ENCODE measurements at places on chromosomes 2 and 18.

DNA sequence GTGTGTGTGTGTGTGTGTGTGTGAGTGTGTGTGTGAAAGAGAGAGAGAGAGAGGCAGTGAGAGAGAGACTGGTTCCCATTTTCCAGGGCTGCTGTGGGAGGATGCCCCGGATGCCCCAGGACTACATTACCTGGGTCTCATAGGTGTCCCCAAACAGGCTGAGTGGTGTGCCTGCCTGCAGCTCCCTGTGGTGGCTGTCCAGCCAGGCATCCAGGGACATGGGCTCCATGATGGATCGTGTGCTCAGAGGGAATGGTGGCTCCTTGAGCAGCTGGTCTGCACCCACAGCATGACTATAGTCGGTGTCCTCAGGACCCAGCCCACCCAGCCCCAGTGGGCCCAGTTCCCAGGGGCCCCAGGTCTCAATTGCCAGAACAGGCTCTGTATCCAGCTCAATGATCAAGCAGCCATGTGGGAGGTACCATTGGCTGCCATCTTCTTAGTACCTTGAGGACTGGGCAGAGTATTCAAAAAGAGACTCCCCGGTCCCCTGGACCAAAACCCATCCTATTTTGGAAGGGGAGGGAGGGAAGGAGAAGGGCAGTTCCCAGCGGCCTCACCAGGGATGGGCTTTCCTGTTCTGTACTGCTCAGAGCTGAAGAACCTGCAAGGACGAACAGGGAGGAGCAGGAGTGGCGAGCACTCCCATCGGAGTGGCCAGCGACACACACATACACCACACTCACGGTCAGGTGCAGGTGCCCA is 5.8 kb upstream of the OXER1 start:
- no peak for DNase-seq

- no peak for DNase-seq
Observed at GRCh38 chr2:238584617-238585016, 157.9 kb downstream of the ASB1 start.

GRCh38 chr18:78978349-78979055 is 1.1 kb upstream of the SALL3 start:
- no peak for DNase-seq

- DNase-seq: peak; percentile 77
Observed at GRCh38 chr2:69634196-69634821, 9.2 kb downstream of the AAK1 start.

GRCh38 chr2:46276642-46277041 is 20.6 kb upstream of the EPAS1 start:
- no peak for DNase-seq

DNA sequence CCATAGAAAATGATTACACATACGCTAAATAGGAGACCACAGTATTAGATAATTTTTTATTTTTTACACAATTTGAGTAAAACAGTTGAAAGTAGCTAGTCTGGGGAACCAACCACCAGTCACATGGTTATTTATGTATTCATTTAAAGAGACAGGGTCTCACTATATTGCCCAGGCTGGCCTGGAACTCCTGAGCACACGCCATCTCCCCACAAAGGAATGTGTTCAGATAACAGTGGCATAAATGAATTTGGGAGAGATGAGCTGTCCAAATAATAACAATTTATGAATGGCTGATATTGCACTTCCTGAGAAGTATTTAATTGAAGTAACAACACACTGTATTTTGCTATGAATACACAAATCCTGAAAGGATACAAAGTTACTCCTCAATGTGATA is 39.7 kb downstream of the KIDINS220 start:
- no peak for DNase-seq

DNA sequence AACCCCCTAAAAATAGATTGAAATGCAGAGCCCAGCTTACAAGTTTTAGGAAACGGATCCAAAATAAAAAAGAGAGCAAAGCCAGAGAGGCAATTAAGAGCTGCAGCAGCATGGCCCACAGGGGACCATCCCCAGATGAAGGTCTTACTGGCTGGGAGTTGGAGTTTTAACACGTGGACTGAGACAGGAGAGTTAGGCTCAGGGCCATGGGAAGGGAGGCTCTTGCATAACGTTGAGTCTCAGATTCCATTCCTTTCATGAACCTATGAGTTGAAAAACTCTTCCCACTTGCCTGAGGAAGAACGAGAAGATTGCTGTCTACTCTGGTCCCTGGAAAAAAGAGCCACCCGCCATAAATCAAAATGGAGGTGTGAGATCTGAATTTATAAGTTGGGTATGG is 101.8 kb upstream of the NDUFV2 start:
- DNase-seq: no peak

DNA sequence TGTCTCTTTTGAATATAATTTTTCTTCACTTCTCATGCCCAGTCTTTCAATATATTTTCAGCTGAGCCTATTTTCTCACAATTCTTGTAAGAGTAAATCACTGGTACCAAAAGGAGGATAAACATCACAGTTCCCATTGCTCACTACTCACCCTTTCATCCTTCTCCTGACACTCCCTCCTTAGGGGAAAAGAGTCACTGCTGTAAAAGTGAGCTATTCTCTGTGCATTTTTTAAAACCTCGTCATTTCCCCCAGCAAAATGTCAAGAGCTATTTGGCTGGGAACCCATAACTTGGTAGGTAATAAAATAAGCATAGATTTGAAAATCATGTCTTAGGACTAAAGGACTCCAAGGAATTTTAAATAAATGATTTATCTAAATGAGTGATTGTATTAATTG is 340.1 kb upstream of the GYPC start:
- DNase-seq: no peak

- DNase-seq: no peak
Observed at GRCh38 chr2:65049010-65049639, 7.1 kb upstream of the CEP68 start.

DNA sequence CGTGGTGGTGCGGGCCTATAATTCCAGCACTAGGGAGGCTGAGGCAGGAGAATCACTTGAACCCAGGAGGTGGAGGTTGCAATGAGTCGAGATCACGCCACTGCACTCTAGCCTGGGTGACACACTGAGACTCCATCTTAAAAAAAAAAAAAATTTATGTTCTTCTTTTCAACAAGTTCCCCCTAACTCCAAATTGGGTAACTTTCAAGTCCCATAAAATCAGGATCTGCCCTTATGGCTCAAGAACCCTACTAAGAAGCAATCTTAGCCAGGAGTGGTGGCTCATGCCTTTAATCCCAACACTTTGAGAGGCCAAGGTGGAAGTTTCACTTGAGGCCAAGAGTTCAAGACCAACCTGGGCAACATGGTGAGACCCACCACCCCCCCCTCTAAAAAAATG is 30.3 kb upstream of the TLK1 start:
- no peak for DNase-seq

DNA sequence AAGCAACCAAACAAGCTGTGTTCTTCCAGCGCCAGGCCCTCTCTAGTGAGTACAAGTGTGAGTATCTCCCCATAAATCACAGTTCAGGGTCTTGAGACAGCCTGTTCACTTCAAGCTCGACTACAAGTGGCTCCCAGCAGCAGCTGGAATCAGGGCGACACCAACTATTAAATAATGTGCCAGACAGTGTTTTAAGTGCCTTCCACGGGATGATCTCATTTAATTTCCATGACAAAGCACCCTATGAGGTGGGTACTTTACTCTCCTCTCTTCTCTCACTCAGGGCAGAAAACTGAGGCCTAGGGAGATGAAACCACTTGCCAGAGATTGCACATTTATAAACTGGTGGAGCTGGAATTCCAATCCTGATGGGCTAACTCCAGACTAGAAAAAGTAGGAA is 2.6 kb upstream of the FAM136A start:
- DNase-seq: no peak

GRCh38 chr18:29928081-29928480 is 1114.5 kb downstream of the DSC3 start:
- no peak for DNase-seq

GRCh38 chr2:142142595-142142994 is 11.8 kb upstream of the LRP1B start:
- DNase-seq: no peak

GRCh38 chr2:10839813-10840212 is 27.2 kb upstream of the PDIA6 start:
- DNase-seq: no peak

DNA sequence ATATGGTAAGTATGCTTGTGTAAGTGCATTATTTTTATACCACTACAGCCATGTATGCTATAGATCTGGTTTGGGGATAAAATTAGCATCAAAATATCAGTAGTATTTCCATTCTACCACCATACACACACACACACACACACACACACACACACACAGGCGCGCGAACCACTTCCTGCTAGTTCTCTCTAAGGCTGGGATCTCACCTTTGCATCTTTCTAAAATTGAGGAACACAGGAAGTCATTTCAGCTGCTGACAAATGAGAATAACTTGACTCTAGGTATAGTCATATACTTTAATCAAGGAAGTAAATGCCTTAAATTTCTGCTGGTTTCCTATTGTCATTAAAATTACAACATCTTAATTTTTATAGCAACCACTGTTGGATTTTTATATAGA is 72.5 kb downstream of the RBM43 start:
- DNase-seq: no peak

GRCh38 chr2:173148520-173148919 is 72.9 kb downstream of the MAP3K20 start:
- no peak for DNase-seq

DNA sequence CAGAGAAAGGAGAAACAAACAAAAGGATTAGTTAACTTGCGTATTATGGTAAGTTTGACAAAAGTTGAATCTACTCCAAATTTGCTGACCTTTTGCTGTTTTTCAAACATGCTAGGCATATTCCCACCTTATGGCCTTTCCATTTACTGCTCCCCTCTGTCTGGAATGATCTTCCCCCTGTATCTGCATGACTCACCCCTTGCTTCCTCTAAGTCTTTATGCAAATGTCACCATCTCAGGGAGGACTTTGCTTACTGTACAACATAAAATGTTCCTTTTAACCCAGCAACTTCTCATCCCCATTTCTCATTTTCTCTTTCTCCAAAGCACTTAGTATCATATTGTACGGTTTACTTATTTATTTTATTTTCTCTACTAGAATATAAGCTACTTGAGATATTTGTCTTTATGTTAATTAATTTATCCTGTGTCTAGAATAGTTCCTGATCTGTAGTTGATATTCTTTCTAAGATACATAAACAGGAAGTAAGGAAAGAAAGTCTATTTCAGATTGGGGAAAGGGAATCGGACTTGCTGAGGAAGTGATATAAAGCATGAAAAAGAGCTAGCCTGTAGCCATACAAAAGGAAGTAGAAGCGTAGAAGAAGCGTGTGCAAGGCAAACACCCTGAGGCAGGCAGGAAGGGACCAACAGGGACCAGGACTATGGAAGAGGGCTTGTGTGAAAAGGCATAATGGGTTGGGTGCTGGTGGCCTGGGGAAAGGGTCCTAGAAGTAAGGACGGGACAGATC is 144.9 kb upstream of the ERBB4 start:
- no peak for DNase-seq

DNA sequence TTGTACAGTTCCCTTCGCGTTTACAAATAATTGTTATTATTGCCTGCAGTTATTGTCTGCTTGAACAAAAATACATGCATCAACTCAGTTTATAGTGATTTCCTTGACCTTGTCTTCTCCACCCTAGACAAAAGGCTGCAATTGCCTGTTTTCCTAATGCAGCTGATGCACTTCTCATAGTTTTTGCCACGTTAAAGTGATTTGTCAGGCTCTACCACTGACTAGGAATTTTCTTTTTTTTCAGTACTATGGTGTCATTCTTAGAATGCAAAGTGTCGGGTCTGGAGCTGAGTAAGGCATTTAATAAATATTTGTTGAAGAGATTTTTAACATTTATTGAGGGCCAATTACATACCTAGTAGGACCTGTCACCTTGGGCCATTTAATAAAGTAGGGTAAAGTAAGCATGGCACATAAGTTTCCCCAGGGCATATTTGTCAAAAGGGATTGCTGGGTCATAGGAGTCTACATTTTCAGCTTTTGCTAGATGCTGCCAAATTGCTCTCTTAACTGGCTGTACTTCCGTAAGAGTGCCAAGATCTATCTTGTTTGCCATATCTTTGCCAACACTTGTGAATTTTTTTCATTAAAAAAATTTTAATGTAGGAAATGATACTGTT is 24.1 kb downstream of the ACSL3 start:
- DNase-seq: no peak

DNA sequence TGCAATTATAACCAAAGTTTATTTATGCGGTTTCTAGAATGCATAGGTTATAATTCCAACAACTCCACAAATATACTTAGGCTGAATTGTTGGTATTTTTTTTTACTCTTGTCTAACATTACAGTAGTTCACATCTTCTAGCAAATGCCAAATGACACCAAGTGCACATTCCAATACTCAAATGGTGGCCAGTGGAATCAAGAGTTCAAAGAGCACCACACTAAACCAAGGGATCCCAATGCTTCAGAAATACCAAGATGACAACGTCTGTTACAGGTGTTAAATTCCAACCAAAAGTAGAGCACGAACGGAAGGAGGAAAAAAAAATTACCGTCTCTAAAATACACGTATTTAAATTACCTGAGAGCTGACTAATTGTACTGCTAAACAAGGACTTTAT is 136.2 kb downstream of the TMEM247 start:
- DNase-seq: no peak

DNA sequence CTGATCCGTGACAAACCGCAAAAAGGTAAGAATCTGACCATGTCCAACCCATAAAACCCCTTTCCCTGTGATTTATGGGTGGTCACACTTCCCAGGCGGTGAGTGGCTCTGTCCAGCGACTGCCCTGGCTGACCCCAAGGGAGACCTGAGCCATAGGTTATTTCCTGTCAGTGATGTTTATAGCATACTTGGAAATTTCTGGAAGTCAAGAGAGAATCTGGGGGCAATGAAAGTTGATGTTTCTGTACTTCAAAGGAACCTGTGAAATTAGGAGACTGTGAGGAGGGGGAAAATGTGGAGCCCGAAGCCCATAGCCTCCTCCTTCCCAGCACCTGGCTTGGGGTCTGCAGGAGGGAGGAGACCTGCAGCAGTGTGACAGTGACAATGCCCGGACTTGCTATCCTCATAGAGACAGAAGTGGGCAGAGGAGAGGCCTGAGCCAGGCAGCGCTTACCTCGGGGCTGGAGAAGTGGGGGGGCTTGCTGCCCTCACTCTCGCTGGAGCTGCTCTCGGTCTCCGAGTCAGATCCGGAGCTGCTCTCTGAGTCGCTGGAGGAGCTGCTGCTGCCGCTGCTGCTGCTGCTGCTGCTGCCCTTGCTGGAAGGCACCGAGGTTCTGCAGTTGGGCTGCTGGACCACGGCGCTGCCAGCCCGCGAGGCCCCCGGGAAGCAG is 111.3 kb upstream of the REV1 start:
- DNase-seq: no peak

Measured in GF-D8 (cell line).